ENCODE measurements at places on chromosomes 6 and 20. TPM values are rescaled to one million over a fixed set of nuclear protein-coding genes. Genes with fewer than 3 reads are reported as not detected.

TNNC2 gene
- total RNA-seq: 0.12 TPM

ZMYND8 gene
- 16.5 TPM for total RNA-seq

DDX43 gene
- total RNA-seq: 2.7 TPM

IMPG1 gene
- total RNA-seq: 0.37 TPM

RBPJL gene
- not detected for total RNA-seq

PHACTR1 gene
- total RNA-seq: 1.4 TPM

SMPDL3A gene
- 38.1 TPM for total RNA-seq

EYS gene
- total RNA-seq: not detected

PLCB4 gene
- total RNA-seq: 2.1 TPM

MUC22 gene
- total RNA-seq: not detected

STMND1 gene
- not detected for total RNA-seq

EFCAB8 gene
- total RNA-seq: not detected

MRPS10 gene
- 75.7 TPM for total RNA-seq

SEC23B gene
- 87.4 TPM for total RNA-seq

PRRC2A gene
- 46.1 TPM for total RNA-seq

KCNK16 gene
- total RNA-seq: not detected

EPHA7 gene
- 1.00 TPM for total RNA-seq

SLC22A2 gene
- total RNA-seq: 0.12 TPM

HLA-F gene
- 1.4 TPM for total RNA-seq

CRISP2 gene
- not detected for total RNA-seq

RING1 gene
- 34.0 TPM for total RNA-seq

LY6G6F gene
- total RNA-seq: not detected

PANK2 gene
- 68.6 TPM for total RNA-seq

HTR1E gene
- under 0.01 TPM for total RNA-seq

MDFI gene
- total RNA-seq: 1.2 TPM

SNPH gene
- total RNA-seq: 14.6 TPM

LTB gene
- not detected for total RNA-seq

ABHD16B gene
- not detected for total RNA-seq

TM9SF4 gene
- 35.4 TPM for total RNA-seq

IER3 gene
- total RNA-seq: 49.7 TPM

TMC2 gene
- not detected for total RNA-seq

PCK1 gene
- total RNA-seq: not detected

PI3 gene
- not detected for total RNA-seq

FOXS1 gene
- 0.12 TPM for total RNA-seq

RAB23 gene
- total RNA-seq: 102 TPM

KIAA0408 gene
- total RNA-seq: 1.5 TPM

HCK gene
- total RNA-seq: not detected

MUCL3 gene
- total RNA-seq: not detected

SLC17A2 gene
- not detected for total RNA-seq

BMP5 gene
- not detected for total RNA-seq

NRN1 gene
- 0.11 TPM for total RNA-seq

FAM217B gene
- total RNA-seq: 4.1 TPM

PTGIS gene
- 58.2 TPM for total RNA-seq

COL9A1 gene
- total RNA-seq: not detected

KIF25 gene
- total RNA-seq: not detected

CCN6 gene
- not detected for total RNA-seq

ASIP gene
- total RNA-seq: not detected

FAM83B gene
- total RNA-seq: 0.12 TPM

RUNX2 gene
- 3.2 TPM for total RNA-seq

CCDC170 gene
- total RNA-seq: 1.6 TPM

FLRT3 gene
- total RNA-seq: 5.6 TPM

ANGPT4 gene
- not detected for total RNA-seq

ULBP3 gene
- 9.9 TPM for total RNA-seq

OPN5 gene
- total RNA-seq: not detected

RNF144B gene
- total RNA-seq: 0.62 TPM

TNF gene
- total RNA-seq: not detected

OGFRL1 gene
- 11.0 TPM for total RNA-seq

KHDRBS2 gene
- not detected for total RNA-seq
